ENCODE measurements at places on chromosomes 4 and X.

- DNase-seq = no peak
Measured at GRCh38 chr4:86286726-86287125, 73.1 kb downstream of the MAPK10 start.

GRCh38 chr4:182394181-182394580, 151.0 kb downstream of the TENM3 start:
- no peak for DNase-seq

DNA sequence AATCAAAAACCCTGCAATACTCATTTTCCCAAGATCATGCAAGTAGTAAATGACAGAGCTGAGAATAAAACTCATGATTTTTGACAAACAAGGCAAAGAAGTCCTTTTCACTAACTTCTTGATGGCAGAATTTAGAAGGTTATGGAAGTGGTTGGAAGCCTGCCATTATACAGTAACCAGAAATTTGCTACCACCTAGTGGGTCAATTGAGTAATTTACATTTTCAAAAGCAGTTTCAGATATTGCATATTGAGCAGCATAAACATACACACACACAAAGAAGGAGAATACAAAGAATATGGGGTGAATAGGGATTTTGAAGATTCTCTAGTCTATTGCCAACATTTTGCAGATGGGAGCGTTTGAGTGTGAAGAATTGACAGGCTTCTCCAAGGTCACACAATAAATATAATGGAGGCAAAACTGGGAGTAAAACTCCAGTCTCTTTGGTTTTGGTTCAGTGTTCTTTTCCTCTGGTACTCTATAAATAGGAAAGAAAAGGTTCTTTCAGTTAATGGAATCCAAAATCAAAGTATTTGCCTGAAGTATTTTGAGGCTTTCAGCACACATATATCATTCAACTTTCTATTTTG, 70.2 kb downstream of the GC start:
- DNase-seq = peak; percentile 14

DNA sequence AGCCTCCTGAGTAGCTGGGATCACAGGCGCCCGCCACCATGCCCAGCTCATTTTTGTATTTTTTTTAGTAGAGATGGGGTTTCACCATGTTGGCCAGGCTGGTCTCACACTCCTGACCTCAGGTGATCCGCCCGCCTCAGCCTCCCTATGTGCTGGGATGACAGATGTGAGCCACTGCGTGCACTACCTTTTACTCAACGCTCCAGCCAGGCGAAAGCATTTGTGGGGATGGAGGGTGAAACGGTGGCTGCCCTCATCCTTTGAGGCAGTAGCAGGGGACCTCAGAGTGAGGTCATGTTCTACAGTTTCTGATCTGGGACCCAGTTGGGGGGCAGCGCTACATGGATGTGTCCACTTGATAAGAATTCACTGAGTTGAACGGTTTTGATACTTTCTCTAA, 65.8 kb upstream of the GPR78 start:
- DNase-seq = no peak

DNA sequence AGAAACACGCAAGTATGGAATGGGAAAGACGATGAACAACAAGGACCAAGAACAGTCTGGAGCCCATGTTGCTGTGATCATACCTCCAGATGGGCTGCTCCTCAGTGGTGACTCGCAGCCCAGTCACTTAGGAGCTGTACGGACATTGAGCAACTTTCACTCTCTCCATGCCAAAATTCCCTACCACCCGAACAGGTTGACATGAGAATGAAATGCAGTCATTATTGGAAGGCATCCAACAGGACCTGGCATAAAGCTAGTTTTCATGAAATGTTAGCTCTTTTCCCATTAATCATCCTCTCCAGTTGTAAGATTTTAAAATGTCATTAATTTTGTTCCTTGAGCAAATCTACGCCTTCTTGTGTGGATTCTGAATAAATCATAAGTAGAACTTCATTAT, 82.7 kb upstream of the GPM6B start:
- no peak for DNase-seq

GRCh38 chr4:54645830-54646229, 11.9 kb upstream of the KIT start:
- no peak for DNase-seq

GRCh38 chr4:136457577-136457976, 1074.7 kb downstream of the PCDH18 start:
- DNase-seq = no peak

GRCh38 chrX:57977992-57978391, 67.7 kb upstream of the ZXDA start:
- no peak for DNase-seq

DNA sequence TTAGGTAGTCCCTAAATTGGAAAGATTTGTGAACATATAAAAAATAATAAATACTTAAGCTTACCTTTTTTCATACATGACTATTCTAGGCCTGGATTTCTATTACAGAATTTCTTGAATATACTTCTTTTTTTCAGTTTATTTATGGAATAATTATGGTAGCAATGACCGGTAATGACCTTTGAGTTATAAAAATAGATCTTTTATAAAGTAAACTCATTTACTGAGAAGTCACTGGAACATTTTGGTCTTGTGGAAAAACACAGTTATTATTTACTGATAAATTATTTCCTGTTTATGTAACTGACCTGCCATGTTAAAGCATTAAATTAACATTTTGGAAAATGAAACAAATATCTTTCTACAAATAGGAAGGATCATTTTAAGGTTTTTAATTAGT, 80.4 kb upstream of the RASGEF1B start:
- DNase-seq = no peak

DNA sequence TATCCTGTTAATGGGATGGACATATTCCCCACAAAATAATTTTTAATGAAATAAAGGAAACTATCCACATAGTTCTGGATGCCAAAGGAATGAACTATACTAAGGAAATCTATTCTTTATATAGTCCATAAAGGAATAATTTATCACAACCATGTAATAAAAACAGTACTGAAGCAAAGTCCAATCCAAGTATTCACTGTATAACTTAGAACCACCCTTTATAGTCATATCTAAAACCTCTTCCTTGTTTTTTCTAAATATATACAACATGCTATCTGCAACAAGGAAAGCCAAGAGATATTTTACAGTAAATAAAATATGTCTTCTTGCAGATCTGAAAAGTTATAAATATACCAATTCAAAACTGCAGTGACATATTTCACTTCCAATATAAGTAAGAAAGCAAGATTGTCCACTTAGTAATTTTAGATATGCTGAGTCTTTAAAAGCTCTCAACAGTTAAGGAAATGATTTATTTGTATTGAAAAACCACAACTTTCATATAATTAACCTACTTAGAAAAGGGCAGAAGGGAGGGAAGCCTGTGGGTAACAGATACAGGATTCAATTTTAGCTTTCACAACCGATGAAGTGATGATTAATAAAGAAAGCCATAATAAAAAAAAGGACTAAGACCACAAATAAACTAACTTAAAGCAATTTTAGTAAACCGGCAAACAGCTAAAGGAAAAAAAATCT, 8.0 kb downstream of the NR3C2 start:
- no peak for DNase-seq

DNA sequence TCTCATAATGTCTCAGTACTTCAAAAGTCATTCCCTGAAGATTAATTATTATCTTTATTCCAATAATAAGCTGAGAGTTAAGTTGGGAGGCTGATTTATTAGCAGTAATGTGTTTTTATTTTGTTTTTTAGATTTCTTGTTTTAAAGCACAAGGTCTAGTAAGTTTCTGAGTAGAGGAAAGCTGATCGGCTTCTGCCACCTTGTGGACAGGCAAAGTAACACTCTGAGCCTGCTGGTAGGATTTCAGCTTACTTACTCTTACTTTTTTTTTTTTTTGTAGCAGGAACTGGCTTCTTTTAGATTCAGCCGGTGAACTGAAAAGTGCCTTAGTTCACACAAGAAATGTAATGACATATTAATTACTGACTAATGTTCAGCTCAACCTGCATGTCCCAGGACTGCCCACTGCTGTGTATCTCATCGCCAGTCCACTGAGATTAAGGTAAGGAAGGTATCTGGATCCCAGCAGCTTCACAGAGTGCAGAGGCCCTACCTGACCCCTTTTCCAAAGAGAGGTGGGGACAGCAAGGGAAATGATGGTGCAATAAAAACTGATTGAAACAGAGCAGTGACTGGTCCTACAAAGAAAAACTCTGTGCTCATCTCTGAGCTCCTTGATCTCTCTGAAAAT, 126.5 kb downstream of the ADGRA3 start:
- DNase-seq = peak; percentile 9

DNA sequence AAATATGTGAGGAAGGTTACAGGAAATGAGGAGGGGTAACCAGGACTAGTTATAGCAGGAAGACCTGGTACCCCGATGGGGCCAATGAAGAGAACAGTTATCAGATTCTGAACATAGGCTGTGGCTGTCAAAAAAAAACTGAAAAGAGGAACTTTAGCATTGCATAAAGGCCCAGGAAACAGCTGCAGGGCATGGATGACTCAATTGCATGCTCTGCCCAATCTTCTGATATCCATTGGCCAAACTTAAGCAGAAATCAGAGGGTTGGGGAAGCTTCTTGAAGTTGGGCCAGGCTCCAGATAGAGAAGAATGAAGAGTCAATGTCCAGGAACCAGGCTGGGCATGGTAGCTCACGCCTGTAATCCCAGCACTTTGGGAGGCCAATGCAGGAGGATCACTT, 1222.4 kb upstream of the PRKX start:
- no peak for DNase-seq

- no peak for DNase-seq
Measured at GRCh38 chr4:182671231-182671630, 246.0 kb downstream of the DCTD start.

DNA sequence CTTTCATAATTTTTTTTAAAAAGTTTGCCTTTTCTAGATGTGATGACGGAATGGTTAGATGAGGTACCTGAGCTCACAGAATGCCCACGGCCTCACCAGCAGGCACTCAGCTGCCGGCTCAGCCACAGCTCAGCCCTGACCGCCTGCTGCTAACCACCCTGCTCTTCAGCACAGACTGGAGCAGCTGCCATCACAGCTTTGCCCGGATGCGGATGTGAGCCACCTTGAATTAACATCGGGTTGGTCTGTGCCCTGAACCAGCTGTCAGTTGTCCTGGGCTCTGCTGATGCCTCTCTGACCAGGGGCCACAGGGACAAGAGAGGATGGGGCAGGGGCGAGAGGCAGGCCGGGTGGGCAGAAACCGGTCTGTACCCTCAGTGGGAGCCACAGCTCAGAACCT, 93.3 kb downstream of the HMX1 start:
- no peak for DNase-seq

DNA sequence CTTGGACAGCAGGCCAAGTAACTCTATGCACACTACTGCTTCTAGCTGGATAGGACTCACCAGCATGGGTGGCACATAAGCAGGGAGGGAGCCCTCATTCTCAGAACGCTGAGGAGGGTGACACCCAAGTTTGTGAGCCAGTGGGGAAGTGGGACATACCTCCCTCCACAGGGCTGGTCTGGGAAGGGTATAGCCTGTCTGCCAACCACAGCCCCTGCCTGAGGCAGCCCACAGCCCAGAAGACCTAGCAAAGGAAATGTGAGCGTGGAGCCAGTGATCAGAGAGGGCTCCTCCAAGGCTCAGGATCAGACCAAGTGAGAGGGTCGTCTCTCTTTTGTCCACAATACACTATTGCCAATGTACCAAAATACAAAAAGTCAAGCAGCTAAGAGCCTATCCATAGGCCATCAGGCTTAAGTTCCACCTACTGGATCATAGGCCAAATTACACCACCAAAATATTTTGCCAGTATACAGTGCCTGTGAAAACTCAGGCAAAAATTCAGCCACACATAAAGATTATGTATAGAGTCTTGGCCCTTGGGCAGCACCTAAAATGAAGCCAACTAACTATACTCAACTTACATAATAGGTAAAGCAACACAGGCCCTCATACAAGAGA, 1203.1 kb downstream of the PCDH18 start:
- DNase-seq = no peak

DNA sequence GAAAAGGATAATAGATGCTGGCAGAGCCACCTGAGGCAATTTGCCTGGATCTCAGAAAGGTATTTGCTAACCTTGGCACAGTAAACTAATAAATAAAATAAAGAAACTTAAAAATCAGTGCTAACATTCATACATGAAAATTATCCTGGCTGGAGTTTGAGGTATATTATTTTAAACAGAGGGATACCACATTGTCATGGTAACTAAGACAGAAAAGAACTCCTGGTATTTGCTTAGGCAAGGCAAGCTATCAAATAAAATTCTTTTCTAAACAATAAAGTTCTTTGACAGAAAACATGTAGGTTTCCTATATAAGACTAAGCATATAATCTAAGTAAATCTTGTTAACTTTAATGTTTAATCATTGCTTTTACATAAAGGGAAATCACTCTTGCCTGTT, 218.8 kb downstream of the MAGEB17 start:
- no peak for DNase-seq

GRCh38 chr4:138602664-138603063, 360.5 kb upstream of the SLC7A11 start:
- no peak for DNase-seq

GRCh38 chrX:136822337-136823095, 41.8 kb upstream of the ARHGEF6 start:
- DNase-seq = no peak

- DNase-seq = no peak
Measured at GRCh38 chrX:26651755-26652154, 435.8 kb downstream of the MAGEB5 start.

GRCh38 chr4:40238700-40239548, 42.1 kb downstream of the RHOH start:
- peak; percentile 79 for DNase-seq

DNA sequence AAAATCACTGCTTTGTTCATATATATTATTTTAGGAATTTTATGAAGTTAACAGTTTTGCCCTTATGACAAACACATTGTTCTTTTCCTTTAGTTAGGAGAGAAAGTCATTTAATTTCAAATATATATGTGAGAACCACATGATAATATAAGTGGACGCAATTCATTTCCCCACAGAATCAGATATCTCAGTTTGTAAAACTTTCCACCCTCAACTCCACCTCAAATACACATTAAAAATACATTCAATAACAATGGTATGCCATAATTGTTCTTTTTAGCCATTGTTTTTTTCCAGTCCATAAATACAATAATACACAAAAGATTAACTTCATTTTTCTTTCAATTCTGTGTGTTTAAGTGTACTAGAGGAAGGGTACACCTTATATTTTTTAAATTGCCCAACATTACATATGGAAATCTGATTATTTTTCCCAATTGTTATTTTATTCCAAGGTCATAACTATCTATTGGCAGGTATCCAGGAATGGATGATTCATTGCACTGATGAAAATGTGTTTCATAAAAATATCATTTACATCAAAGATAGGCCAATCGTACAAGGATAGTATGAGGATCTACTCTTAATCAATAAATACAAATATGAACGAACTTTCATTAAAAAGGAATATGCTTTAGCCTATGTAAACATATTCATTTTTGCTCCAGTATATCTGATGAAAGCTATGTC, 125.0 kb downstream of the PPP3CA start:
- DNase-seq = no peak

GRCh38 chrX:8404471-8404870, 60.2 kb upstream of the VCX3B start:
- no peak for DNase-seq

All from CD4-positive, alpha-beta T cell treated with Interleukin-6 at 100 ng/mL for 8 hours (primary cell).